ENCODE measurements at places on chromosomes 6 and 20.

DNA sequence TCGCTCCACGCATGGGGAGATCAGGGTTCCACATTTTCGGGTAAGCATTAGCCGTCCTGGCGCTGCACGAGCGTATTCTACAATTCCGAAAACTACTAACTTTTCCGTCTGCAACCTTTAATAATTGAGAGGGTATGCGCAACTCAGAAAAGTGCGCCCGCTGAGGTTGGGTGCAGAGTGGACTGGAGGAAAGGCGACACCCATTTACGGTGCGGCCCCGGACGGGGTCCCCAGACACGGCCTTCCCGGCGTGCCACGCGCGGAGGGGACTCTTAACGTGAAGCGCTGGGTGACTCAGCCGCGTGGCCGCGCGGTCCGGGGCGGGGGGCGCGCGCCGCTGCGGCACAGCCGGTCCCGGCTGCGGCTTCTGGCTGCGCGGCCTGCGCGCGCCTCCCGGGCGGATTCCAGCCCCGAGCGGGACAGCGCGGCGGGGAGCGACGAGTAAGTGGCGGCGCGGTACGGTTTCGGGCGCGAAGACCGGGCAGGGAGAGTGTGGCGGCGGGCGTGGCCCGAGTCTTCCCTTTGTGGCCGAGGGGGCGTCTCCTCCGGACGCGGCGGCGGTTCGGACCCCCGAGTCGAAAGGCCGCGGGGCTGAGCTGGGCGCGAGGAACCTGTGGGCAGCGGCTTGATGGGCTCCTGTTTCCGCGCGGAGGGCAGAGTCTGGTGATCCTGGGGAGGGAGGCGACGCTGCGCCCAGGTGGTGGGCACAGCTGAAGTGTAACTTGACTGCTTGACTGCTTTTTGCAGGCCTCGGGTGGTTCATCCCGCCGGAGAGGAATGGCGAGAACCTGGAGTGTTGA is at the start of the genes KCTD20 and PXT1:
KCTD20 (plus strand) TSS at position 330 of the 800 bp plus-strand sequence. CDS start 27,098 bp downstream, outside the sequence.
PXT1 (minus strand) TSS at position 184 of the 800 bp plus-strand sequence. CDS start 16,772 bp downstream, outside the sequence.
- peak; percentile 44 for DNase-seq

GRCh38 chr6:16129623-16130401 is 926 bp downstream of the MYLIP start:
- DNase-seq, result no peak

- DNase-seq, result no peak
These were observed 170.2 kb downstream of the ZDHHC14 start for GRCh38 chr6:157551041-157551832.

DNA sequence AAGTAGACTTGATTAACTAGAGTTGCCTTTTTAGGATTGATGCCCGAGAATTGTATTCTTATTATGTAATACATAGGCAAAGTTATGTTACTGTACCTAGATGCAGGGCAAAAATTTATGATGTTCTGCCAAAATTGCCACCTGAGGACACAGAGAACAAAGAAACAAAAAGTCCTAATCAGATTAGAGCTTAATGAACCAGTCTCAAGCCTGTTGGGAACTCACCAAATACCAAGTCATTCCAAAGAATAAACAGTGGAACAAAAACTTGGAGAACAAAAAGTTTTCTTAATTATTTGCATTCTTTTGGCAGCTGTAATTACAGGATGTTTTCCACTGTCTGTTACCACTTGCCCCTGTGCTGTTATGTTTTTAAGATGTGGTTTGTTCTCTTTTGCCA is 154.7 kb upstream of the SGK1 start:
- no peak for DNase-seq

GRCh38 chr20:41017448-41018042 is 11.1 kb upstream of the TOP1 start:
- no peak for DNase-seq

GRCh38 chr6:4347877-4348276 is 212.5 kb upstream of the ECI2 start:
- DNase-seq, result no peak

Measured in astrocyte of the cerebellum (primary cell).